ENCODE measurements at places on chromosomes 1 and 21. TPM values are rescaled to one million over a fixed set of nuclear protein-coding genes. Genes with fewer than 3 reads are reported as not detected.

DNA sequence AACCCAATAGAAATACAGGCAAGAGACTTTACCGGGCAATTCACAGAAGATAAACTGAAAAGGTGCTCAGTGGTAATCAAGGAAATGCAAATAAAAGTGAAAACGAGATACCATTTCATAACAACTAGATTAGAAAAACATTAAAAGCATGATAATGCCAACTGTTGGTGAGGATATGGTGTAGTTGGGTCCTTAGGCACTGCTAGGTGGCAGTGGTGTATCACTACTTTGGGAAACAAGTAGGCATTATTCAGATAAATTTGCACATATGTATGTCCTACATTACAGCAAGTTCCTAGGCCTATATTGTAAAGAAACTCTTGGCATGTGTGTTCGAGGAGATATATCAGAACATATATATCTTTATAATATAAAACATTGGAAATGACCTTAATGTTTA is 31.0 kb downstream of the AZIN2 start:
- no peak overlapping the region for H3K4me3 ChIP-seq
- H3K36me3 ChIP-seq = no peaks in the 10 kb centered on the region
- H3K4me1 ChIP-seq = no peaks in the 10 kb centered on the region
- no peaks in the 10 kb centered on the region for H3K27me3 ChIP-seq
- H3K27ac ChIP-seq = no peak overlapping the region

GPR157 gene
- 14.2 TPM for total RNA-seq

GRCh38 chr1:3708791-3709190 is 43.5 kb upstream of the CCDC27 start:
- no peaks in the 10 kb centered on the region for H3K4me1 ChIP-seq
- H3K27ac ChIP-seq = no peak overlapping the region
- H3K27me3 ChIP-seq = peaks cover 50% of the 10 kb centered on the region
- H3K36me3 ChIP-seq = no peaks in the 10 kb centered on the region
- DNase-seq = no peak

DNA sequence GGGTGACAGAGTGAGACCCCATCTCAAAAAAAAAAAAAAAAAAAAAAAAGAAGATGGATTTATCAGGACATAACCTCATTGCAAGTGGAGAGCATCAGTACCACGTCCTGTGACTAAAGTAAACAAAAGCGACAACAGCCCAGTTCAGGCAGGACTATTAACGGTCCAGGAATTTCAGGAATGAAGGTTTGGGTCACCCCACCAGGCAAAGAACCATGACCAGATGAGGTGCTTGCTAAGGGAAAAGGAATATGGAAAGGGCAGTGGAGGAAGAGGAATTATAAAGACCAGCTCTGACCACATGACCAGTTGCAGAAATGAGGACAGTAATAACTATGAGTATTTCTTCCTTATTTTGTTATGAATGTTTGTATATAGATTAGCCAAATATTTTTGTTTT is 35.4 kb upstream of the EIF4G3 start:
- no peaks in the 10 kb centered on the region for H3K36me3 ChIP-seq
- no peak overlapping the region for H3K4me3 ChIP-seq
- no peaks in the 10 kb centered on the region for H3K27me3 ChIP-seq
- no peak for DNase-seq
- no peaks in the 10 kb centered on the region for H3K4me1 ChIP-seq
- H3K27ac ChIP-seq = no peak overlapping the region

TMEM200B gene
- total RNA-seq = 4.3 TPM

DNA sequence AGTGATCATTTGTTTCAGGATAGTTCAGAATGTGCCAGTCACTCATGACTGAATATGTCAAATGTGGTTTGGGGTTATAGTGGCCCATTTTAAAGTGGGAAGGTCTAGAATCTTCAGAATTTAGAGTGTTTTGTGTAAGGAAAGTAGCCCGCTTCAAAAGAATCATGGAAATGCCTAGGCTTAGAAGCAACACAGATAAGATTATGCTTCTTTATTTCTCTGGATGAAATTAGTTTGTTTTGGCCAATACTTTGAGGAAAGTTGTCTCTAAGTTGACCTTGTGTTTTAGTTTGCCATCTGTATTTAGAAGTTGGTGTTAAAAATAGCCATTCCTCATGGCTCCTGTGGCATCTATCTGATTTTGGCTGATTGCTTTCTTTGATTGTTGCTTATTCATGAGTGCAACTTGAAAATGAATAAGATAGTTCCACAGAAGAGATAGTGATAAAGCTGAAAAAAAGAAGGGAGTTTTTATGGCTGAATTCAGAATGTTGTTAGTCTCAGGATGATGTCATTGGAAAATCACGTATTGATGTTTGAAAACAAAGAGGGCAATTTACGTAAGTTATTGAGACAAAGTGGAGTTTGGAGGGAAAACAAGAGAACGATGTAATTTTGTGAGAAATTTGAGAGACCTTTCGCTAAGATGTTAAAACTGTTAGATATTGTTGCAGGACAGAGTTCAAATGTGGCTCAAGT is 71.9 kb downstream of the PLA2G4A start:
- no peak for DNase-seq
- no peaks in the 10 kb centered on the region for H3K27me3 ChIP-seq
- no peaks in the 10 kb centered on the region for H3K4me1 ChIP-seq
- no peak overlapping the region for H3K4me3 ChIP-seq

TSPEAR gene
- 0.27 TPM for total RNA-seq

DNA sequence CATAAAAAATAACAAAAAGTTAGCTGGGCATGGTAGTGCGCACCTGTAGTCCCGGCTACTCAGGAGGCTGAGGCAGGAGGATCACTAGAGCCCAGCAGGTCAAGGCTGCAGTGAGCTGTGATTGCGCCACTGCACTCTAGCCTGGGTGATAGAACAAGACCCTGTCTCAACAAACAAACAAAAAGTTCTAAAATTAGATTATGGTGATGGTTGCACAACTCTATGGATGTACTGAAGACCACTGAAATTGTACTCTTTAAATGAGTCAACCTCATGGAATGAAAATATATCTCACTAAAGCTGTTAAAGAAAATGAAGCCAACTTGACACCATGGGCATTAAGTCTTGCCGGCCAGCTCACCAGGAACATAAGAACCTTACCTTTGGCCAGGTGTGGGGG is 9.1 kb downstream of the MRAP start:
- H3K36me3 ChIP-seq = peaks cover 11% of the 10 kb centered on the region
- no peak overlapping the region for H3K4me3 ChIP-seq
- no peak overlapping the region for H3K27ac ChIP-seq
- DNase-seq = no peak

DPT gene
- total RNA-seq = 18.6 TPM

FOXD3 gene
- total RNA-seq = not detected

DNA sequence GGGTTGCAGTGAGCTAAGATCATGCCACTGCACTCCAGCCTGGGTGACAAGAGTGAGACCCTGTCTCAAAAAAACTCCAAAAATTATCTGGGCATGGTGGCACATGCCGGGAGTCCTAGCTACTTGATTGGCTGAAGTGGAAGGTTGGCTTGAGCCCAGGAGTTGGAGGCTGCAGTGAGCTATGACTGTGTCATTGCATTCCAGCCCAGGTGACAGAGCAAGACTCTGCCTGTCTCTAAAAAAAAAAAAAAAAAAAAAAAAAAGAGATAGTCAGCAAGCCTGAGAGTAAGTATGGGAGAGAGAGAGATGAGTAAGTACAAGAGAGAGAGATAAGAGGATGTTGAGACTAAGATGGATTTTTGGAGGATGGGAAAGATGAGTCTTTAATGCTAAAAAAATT is 180.8 kb upstream of the CACYBP start:
- H3K4me3 ChIP-seq = no peak overlapping the region
- H3K36me3 ChIP-seq = no peaks in the 10 kb centered on the region
- no peak for DNase-seq
- H3K27me3 ChIP-seq = no peaks in the 10 kb centered on the region
- H3K4me1 ChIP-seq = no peaks in the 10 kb centered on the region

GPR37L1 gene
- 0.06 TPM for total RNA-seq

ZBTB7B gene
- total RNA-seq = 72.0 TPM

CCDC17 gene
- total RNA-seq = 20.3 TPM
